ENCODE measurements at places on chromosomes 6 and 20.

DNA sequence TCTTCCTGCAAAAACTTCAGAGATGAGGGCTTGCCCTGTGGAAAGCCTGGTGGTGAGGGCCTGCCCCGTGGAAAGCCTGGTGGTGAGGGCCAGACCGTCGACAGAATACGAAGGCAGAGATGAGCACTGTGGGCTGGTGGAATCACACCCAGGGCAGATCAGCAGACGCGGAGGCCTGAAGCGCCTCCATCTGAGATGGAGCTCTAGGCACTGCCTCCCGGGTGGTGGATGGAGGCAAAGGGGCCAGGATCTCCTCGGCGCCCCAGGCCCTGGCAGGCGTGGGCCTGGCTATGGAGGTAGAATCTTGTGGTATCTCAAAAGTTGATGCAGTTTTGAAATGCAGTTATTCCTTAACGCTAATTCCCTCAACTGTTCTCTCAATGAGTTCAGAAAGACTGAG lies 104.8 kb downstream of the PSMB1 start:
- no peak for DNase-seq

DNA sequence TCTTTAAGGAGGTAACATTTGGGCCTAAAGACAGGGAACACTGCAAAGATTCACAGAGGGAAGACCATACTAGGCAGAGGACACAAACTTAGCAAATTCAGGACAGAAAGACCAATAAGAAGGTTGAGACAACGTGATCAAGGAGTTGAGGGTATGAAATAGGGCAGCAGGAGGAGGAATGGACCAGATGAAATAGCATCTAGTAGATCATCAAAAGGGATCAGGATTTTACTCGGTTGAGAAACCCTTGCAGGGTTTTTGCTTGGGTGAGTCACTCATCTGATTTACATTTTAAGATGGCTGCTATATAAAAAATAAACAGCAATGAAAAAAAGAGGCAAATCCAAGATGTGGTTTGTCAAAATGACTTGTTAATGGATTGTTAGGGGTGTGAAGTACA lies 4.7 kb downstream of the BCLAF1 start:
- DNase-seq = no peak

- DNase-seq = peak; percentile 85
These were observed 614.9 kb downstream of the CDH26 start for GRCh38 chr20:60573003-60573680.

- DNase-seq = no peak
These were observed 26.2 kb downstream of the GTSF1L start for GRCh38 chr20:43700627-43701026.

DNA sequence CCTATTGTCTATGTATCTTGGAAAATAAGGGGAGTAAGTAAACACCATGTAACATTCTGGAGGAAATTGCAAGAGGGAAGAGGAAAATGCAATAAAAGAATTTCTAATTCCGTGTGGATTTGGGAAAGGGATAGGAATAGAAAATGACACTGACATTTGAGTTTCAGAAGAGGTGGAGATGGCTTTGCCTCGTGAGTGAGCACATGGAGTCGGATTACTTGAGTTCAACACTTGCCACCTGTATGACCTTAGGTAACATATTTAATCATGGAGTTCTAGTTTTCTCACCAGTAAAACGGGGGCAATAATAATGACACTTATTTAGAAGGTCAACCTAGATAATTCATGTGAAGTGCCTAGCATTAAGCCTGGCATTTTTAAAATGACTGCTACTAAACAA lies 10.8 kb upstream of the PBOV1 start:
- no peak for DNase-seq

- no peak for DNase-seq
These were observed 36.2 kb upstream of the NANP start for GRCh38 chr20:25659999-25660398.

DNA sequence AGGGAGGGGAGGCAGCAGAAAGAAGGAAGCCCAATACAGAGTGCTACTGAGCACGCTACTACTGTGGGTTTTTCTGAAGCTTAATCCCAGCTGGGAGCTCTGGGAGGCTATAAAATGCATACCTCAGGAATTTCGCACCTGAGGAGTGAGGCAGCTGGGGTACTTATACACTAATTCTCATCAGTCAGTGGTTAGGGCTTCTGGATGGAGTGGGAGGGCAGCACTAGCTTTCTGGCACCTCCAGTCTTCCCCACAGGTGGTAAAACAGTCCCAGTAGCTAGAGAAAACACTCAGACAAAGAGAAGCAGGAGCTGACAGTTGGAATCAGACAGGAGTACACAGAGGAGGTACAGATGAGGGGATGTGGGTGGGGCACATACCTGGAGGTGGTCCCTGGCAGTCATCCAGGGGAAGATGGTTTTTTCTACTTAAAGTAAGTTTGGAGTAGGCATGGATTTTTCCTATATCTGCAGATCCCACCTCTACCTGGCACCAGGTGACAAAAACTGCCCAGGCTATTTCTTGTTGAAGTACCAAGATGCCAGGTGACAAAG lies 37.8 kb downstream of the CPXM1 start:
- no peak for DNase-seq

GRCh38 chr6:128005009-128005408 lies 104.2 kb upstream of the THEMIS start:
- DNase-seq = no peak

DNA sequence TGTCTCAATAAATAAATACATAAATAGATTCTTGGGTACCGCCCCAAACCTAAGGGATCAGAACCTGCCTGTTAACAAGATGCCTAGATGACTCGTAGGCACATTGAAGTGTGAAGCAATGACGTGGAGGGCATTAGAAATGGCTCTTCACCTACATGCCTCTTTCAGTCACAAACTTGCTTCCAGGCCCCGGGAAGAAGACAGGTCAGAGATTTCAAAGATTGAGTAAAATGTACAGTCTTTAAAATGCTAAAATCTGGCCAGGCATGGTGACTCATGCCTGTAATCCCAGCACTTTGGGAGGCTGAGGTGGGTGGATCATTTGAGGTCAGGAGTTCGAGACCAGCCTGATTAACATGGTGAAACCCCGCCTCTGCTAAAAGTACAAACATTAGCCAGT lies 480.8 kb upstream of the JARID2 start:
- no peak for DNase-seq

DNA sequence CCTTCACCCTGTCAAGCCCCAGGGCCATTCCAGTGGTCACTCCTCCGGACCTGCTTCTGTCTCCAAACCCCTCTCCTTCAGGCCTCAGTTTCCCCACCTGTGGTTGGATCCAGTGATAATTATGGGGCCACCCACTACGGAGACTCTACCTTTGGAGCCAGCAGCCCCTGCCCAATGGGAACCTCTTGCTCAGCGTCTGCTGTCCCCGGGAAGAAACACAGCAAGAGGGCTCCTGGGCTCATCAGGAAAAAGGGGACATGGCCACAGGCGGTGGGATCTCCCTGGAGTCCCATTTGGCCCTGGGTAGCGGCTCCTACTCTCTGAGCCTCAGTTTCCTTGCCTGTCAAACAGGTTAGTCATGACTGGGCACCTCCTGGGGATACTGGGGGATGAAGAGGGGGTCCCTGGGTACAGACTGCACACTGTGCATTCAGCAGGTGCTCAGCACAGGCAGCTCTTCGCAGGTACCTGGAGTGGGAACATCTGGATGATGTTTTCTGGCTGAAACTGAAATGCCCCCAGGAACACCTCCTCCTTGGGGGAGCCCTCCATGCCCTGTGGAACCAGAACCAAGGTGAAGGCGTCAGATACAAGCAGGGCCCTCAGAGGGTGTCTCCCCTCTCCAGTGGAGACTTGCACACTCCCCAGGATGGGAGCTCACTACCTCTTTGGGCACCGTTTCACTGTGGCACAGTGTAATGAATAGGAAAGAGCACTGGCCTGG lies 19.4 kb downstream of the SUN5 start:
- no peak for DNase-seq

GRCh38 chr6:79494841-79495240 lies 42.4 kb downstream of the LCA5 start:
- DNase-seq = no peak

DNA sequence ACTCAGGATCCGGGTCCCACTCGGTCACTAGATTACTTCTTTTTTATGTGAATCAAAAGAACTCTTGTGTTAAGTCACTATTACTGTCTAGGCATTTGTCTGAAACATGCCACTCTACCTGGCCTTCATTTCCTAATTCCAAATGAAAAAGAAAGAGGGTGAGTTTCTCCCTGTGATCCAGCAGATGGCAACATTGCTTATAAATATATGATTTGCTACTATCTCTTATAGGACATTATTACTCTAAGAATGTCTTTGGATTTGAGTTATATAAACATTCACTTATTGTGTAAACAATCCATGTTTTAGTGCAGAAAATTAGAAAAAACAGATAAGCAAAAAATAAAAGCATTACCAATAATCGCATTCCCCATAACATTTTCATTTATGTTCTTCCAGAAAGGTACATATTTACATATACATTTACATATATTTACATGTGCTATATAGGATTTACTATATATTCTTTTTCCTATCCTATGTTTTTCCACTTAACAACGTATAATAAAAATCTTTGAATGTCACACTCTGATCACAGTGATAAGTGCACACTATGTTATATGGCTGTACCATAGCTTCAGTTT lies 66.9 kb downstream of the FAXC start:
- peak; percentile 19 for DNase-seq

DNA sequence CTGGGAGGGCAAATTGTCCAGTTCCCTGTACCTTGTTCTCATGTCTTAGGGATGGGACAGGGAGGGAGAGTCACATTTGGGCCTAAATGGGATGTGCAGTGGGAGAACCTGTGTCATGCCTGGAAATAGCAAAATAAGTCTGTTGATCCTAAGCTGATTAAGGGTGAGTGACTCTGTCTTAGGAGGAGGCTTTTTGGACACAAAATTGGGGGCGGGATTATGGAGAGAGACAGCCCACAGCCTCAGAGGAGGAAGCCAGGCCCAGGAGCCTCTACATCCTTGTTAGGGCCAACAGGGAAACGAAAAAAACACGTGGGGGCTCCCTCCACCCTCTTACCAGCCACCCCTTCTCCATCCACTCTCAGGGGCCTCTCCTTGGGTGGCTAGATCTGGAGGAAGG lies 2.2 kb downstream of the KCNB1 start:
- no peak for DNase-seq

DNA sequence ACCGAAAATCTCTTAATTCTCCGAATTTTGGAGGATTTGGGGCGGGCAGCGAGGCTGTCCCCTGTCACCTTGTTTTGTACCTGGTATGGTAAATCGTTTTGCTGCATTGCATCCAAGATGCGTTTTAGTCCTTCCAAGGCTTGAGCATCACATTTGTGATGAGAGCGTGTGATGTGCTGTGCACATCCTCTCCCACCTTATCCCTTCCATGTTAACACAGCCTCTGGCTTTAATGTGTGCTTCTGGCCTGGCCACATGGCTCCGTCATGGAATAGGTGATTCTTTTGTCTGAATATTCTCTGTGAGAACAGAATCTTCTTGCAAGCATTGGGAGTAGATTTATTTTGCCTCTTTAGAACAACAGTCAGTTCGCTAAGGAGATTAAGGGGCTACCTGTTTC lies 763 bp downstream of the TMEM14A start:
- DNase-seq = no peak

DNA sequence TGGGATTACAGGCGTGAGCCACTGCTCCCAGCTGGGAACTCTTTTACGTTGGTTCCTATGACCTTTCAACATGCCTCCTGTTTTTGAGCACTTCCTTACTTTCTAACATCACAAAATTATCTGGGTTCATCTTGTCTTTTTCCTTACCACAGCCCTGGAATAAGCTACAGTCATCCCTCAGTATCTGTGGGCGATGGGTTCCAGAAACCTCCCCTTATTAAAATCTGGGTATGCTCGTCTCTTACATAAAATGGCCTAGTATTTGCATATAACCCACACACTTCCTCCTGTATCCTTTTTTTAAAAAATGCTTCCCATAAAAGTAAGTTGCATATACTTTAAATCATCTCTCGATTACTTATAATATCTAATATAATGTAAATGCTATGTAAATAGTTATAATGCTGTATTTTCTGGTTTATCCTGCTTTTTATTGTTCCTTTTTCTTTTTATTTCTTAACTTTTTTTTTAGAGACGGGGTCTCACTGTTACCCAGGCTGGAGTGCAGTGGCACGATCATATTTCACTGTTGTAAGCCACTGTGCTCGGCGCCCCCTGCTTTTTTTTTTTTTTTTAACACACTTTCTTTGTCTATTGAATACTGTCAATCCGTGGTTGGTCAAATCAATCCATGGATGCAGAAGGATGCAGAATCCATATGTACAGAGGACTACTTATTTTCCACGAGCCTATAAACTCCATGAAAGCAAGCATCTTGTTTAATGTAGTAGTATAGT lies 9.2 kb downstream of the RPF2 start:
- no peak for DNase-seq

- no peak for DNase-seq
These were observed 248.5 kb downstream of the TSHZ2 start for GRCh38 chr20:53220482-53221307.

DNA sequence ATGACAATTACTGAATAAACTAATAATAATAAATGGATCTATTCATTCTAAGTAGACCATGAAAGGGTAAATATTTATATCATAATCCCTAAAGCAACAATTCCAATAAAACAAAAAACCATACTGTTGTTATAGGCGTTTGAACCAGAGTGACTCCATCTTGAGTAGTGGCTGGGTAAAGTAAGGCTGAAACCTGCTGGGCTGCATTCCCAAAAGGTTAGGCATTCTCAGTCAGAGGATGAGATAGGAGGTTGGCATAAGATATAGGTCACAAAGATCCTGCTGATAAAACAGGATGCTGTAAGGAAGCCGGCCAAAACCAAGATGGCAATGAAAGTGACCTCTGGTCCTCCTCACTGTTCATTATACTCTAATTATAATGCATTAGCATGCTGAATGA lies 8.3 kb downstream of the OR2H1 start:
- no peak for DNase-seq

DNA sequence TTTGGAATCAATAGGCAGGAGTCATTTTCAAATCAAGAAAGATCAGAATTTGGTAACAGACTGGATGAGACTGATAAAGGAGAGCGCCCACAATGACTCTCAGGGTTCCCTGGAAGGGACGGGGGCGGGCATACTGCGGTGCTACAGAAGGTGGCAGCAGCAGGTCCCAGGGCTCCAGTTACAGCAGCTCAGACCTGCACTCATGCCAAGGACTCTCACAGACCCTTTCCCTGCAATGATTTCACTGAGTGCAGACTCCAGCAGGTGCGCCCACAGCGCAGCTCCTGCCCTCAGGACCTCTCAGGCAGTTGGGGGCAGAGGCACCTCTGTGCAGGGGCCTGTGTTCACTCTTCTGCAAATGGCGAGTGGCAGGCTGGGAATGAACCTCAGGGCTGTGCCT lies 359.8 kb downstream of the ZFAND3 start:
- DNase-seq = no peak

DNA sequence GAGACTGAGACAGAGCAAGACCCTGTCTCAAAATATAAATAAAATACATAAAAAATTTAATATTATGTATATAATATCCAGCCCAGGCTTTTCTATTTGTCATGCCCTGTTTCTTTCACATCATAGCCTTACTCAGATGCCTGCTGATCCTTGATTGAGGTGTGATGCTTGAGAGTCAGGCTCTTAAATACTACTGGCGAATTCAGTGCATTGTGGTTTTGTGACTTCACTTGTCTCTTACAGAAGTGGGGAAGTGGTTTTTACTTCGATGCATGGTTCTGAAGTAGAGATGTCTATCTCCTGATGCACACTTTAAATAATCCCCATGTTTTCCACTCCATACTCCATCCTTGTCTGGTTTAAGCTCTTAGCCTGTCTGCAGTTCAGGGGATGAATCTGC lies 29.1 kb downstream of the ASXL1 start:
- no peak for DNase-seq

GRCh38 chr6:26497610-26498009 lies 2.5 kb upstream of the BTN1A1 start:
- no peak for DNase-seq

GRCh38 chr20:6562111-6562510 lies 205.4 kb upstream of the BMP2 start:
- DNase-seq = no peak

GRCh38 chr6:24408719-24409410 lies 6.1 kb downstream of the MRS2 start:
- no peak for DNase-seq
